ENCODE measurements at places on chromosomes 1 and 21.

DNA sequence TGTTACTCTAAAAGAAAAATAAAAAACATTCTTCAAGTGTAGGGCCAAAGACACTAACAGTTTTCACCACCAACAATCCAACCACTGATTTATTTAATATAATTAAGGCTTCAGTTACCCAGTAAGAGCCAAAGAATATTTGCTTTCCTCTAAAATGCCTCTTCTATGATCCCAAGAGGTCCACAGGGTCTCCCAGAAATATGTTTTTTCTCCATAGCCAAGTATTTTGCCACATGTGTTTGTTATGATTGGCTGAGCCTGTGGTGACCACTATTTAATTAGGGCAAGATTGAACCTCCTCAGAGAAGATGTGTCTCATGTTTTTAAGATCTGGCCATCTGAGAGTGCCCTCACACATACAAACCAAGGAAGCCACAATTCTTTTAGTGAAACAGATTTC, 135.9 kb downstream of the TPR start:
- no peak for DNase-seq

GRCh38 chr1:99850459-99851291, 514 bp downstream of the AGL start:
- DNase-seq = no peak

- DNase-seq = no peak
Observed at GRCh38 chr1:101181930-101182329, 54.9 kb upstream of the S1PR1 start.

DNA sequence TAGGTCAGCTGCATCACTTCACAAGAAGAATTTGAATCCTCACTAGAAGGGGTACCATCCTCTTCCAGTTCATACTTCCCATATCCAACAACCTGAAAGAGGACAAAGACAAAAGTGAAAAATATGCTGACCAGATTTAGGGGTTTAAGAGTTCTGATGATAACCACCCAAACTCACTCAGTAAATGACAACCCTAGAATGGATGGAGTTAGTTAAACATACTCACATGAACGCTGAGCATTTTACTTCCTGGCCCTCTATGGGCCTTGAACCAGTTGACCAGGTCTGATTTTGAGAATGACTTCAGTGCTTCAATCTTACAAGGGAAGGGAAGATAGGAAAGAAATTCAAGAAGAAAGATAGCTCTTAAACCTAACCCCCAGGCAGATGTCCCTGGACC, 89.2 kb downstream of the NRDC start:
- DNase-seq = no peak

DNA sequence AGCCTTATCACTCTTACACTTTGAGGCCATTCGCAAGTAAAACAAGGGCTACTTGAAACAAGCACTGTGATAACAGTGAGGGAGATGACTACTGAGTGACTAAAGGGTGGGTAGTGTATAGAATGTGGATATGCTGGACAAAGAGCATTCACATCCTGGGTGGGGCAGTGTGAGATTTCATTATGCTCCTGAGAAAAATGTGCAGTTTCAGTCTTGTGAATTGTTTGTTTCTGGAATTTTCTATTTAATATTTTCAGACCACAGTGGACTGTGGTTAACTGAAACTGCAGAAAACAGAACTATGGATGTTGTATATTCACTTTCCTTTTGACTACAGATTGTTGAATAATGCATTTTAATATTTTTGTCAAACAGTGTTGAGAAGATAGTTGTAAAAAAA, 25.1 kb upstream of the B3GALT2 start:
- no peak for DNase-seq

- DNase-seq = no peak
Observed at GRCh38 chr1:183282101-183282855, 96.2 kb downstream of the LAMC2 start.

DNA sequence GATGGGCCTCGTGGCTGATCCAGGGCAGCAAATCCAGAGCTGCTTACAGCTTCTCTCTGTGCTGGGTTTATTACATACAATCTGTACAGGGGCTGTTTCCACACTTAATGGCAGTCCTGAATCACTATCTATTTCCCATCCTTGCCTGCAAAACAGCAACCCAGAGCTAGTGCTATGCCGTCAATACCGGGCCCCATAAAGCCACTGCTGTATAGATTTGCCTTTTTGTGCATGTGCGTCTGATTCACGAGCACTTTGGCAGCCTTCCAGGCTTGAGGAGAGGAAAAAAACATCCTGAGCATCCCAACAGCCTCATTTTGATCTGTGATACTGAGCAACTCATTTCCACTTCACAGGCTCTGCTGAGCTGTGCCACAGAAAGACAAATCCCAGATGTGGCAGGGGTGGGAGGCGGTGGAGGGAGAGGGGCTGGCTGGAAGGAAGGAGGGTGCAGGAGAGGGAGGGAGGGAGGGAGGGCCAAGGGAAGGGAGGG, 65.2 kb upstream of the TARBP1 start:
- DNase-seq = no peak

GRCh38 chr1:116861137-116861536, 48.6 kb upstream of the PTGFRN start:
- no peak for DNase-seq

DNA sequence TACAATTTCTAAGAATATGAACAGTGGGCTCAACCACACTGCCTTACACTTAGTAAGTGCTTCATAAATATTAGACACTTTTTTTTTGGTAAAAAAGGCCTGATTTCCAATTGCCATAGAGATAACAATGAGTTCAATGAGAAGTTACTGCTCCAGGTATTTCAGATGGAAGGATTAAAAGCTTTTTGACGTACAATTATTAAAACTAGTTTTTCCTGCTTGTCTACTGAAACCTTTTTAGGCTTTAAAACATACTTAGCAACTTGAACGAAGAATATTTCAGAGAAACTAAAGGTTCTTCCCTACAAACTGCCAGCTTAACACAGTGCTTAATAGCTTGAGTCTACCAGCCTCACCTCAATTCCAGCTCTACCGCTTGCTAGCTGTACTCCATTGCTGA, 43.7 kb downstream of the TRIT1 start:
- DNase-seq = no peak

DNA sequence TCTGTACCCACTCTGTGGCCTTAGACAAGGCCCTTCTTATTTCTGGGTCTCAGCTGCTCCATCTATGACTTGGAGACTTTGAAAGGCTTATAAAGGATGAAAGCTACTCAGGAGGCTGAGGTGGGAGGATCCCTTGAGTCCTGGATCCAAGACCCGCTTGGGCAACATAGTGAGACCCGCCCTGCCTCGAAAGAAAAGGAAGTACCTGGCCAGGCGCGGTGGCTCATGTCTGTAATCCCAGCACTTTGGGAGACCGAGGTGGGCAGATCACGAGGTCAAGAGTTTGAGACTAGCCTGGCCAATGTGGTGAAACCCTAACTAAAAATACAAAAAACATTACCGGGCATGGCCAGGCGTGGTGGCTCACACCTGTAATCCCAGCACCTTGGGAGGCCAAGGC, 13.4 kb downstream of the ID3 start:
- DNase-seq = no peak

- DNase-seq = no peak
Observed at GRCh38 chr1:111887385-111887784, 102.1 kb downstream of the KCND3 start.

DNA sequence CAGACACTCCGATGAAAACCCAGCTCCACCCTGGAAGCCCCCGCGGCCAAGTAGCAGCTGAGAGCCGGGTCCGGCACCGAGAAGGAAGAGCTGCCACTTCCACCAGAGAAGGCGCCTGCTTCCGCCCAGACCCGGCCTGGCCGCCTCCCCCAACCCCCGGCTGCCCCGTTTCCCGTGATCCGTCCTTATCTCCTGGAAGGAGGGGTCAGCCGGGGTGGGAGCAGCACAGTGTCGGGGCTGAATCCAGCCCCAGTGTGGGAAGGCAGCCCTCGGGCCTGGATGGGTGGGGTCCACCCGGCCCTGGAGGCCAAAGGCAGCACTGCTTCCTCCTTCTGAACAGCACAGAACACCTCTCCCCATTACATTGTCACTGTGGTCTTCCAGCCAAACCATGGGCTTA, 69.4 kb downstream of the MEGF6 start:
- no peak for DNase-seq

DNA sequence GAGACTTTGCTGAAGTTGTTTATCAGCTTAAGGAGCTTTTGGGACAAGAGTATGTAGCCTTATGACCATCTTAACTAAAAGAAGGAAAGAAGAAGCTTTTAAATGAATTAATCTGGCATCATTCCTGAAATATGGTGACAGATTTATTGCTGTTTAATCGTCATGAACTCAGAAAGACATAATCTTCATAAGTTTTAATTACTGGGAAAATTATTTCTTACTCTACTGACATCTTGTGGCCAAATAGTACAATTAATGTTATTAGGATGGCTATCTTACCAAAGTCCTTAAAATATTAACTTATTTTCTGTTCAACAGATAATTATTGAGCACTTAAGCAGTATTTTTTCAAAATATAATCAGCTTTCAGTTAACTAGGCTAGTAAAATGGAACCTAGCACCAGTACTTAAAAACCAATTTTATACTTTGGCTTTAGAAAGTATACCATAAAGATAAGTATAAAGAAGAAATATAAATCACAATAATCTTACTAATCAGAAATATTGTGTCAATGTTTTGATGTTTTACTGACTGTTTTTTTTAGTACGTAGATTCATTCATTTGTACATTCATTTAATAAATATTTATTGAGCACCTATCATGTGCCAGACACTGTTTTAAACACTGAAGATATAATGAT, 34.7 kb upstream of the GPR25 start:
- no peak for DNase-seq

GRCh38 chr1:33310702-33311101, 10.2 kb downstream of the A3GALT2 start:
- no peak for DNase-seq

- DNase-seq = no peak
Observed at GRCh38 chr1:101290119-101290921, 53.5 kb downstream of the S1PR1 start.

DNA sequence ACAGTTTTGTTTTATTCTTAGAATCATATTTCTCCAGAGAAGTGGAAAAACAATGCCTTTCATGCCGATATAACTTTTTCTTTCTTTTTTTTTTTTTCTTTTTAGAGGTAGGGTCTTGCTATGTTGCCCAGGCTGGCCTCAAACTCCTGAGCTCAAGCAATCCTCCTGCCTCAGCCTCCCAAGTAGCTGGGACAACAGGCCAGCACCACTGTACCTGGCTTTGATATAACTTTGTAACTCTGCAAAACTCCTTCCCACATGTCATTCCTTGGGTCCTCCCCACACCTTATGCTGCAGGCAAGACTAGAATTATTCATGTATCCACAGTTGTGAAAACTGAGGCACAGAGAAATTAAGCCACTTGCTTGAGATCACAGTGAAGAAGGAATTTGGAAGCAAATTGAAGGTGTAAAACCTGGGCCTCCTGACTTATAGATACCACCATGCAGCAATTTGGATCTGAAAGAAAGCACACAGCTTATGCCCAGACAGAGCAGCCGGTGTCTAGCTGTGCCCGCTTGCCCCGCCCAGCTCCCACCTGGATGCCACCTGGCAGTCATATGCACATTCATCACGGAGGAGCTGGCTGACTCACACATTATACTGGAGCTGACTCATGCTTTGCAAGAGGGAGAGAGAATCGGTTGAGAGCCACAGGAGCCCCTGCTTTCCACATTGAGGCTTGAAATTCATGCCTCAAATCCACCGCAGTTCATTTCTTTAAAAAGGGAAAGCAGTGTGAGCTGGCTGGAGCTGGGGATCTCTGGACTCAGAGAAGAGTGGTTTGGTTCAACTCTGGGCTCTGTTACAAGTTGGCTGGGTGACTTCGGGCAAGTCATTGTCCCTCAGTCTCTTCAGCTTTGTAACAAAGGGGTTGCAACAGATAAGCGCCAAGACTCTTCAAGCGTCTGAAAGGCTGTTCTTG, 8.3 kb upstream of the SLC2A1 start:
- DNase-seq = no peak

- DNase-seq = no peak
Observed at GRCh38 chr1:171488190-171488929, 3.0 kb downstream of the PRRC2C start.

- DNase-seq = no peak
Observed at GRCh38 chr1:5828308-5828935, 163.8 kb downstream of the NPHP4 start.

- no peak for DNase-seq
Observed at GRCh38 chr1:158969855-158970254, 38.5 kb downstream of the PYHIN1 start.

- no peak for DNase-seq
Observed at GRCh38 chr1:218274511-218274910, 10.6 kb upstream of the RRP15 start.

DNA sequence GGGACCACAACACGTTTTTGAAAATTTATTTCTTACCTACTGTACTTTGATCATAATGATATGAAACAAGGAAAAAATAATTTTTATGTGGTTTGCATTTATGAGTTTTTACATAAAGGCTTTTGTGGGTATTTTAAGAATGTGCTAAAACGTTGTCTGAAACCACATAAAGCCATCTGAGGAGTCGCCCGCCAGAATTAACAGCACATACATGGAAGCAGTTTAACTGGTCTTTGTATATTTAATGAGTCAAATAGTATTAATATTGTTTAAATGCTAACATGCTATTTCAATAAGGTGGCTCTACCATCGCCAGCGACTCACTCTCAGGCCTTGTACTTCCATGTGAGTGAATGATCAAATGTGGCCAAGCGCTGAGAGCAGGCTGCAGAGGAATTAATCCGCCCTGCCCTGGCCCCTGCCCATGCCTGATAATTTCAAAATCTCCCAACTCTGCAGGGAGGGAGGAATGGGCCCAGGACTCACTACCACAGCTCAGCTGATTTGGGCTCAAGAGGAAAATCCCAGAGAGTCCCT, 49.6 kb downstream of the SLC66A1 start:
- no peak for DNase-seq

DNA sequence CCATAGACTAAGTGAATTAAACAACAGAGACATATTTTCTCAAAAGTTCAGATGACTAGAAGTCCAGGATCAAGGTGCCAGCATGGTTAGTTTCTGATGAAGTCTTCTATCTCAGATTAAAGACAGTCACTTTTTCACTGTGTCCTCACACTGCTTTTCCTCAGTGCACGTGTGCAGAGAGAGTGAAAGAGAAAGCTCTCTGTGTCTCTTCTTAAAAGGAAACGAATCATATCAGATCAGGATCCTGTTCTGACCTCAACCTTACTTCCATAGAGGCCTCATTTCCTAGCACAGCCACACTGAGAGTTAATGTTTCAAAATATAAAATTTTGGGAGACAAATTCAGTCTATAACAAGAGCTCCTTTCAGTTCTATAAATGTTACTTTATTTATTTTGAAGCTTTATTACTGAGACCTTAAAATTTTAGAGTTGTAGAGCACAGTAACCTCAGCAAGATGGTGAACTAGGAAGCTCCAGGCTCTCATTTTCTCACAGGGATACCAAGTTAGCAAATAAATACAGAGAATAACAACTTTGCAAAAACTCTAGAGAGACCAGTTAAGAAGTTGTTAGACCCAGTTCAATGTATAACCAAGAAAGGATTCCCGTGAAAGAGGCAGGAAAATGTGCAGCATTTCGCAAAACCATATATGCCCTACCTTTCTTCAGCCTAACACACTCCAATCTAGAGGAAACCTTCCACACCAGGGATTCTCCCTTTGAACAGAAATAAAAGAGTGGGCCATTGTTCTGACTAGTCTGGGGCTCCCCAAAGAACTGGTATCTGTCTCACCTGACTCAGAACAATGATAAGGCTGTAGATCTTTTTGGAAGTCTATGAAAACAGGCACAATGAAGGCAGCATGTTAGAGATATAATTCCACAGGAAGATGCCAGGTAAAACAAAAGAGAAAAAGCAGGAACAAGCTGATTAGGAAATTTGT, 372.2 kb downstream of the MRPL39 start:
- no peak for DNase-seq

Data from GM12892 (cell line).